ENCODE measurements at places on chromosomes 7 and 10.

DNA sequence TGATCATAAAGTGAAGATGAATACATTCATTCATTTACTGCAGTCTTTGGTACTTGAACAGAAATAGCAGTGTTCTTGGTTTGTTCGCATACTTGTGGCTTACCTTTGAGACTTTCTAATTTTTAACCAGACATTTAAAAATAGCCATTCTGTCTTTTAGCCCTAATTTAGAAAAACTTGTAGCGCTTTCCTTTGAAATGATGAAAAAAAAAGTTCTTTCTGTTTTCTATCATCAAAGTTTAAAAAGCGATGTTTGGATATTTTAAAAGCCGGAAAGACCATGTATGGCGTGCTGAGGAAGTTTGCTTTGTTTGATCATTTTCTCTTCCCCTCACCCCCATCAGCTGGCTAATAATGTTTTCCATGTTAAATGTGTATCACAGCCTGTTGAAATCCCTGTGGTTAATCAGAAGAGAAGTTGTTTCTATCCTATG lies 116.3 kb downstream of the CUX1 start:
- DNase-seq: no peak

- DNase-seq: no peak
These were observed 19.8 kb downstream of the LSMEM1 start for GRCh38 chr7:112500619-112501018.

DNA sequence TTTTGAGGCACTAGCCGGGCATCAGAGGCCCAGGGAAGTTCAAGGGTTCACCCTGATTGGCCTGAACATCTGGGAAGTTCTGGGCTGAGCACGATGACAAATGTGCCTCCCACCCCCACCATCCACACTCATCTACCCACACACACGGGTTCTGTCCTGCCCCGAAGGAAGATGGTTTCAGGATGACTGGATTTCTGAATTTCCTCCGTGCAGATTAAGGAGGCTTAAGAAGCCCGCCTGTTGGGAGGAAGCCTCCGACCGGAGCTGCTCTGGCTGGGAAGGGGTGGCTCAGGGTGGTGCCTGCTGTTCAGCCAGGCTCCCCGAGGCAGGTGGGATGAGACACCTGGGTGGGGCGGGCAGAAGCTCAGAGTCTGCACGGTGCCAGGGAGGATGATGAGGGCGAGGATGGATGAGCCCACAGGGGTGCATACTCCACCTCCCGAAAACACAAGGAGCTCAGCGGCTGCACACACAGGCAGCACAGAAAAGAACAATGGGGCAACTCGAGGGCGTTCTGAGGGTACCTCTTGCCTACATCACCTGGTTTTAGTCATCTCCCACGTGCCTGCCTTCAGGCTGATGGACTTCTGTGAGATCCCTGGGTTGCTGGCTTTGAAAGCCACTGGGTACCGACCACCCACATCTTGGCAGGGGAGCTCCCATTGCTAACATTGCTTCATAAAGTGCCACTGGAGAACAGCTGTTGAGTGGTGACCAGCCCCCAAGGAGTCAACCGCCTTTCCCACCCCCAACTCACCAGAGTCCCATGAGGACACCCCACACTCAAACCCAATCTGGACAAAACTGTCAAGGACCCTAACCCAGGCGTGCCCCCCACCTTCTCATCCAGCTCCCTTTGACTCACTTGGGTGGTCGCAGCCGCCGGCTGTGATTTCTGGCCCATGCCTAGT lies 41.2 kb downstream of the CALML3 start:
- no peak for DNase-seq

DNA sequence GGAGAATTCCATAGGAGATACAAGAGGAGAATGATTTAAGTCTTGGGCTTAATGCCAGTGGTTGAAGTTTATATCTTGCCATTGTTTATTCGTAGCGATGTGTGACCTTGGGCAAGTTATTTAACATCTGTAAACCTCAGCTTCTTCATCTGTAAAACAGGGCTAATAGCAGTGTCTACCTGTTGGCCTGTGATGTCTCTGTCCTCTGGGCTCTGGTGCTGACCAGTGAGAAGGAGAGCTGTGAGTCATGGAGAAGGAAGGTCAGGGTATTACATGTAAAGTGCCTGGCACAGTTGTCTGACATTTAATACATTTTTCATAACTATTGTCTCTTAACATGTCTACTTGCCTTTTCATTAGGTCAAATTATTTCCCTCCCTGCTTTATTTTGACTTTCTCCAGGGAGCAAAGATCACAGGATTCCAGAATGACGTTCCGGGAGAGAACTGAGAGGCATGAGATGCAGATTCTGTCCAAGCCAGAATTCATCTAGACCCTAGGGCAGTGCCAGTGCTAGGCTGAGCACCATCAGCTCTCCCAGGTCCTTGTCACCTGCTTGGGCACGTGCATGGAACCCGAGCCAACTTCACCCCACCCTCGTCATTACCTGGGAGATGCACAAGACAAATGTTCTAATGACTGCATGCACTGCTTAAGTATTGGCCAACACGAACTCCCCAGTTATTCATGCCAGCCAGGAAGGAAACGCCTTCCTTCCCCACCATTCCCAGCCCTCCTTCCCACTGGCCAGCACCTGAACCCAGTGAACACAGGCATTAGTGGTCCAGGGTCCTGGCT lies 187.9 kb downstream of the DPY19L1 start:
- no peak for DNase-seq

DNA sequence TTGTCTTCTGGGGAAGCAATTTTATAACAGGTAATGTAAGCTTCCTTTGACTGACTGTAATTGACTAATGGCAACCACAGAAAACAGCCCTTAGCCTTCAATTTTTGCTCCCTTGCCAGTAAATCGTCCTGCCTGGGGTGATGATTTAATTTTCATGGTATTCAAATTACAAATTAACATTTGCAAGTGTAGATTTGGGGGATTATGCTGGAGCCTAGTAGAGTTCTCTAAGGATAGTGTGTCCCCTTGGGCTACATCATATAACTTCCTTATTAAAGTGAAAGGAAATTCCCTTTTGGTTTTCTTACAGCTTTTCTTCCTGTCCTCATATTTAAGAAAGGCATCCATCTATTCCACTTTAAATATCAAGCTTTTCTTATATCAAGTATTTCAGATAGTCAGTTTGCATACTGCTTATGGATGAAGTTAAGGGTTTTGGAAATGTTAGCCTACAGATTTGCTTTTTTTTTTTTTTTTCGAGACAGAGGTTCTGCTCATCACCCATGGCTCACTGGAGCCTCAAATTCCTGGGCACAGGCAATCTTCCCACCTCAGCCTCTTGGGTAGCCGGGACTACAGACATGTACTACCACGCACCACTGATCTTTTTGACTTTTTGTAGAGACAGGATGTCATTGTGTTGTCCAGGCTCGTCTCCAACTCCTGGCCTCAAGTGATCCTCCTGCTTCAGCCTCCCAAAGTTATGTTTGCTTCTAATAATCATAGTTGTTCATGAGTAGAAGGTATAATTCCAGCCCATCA lies 35.9 kb upstream of the HDAC9 start:
- DNase-seq: no peak

DNA sequence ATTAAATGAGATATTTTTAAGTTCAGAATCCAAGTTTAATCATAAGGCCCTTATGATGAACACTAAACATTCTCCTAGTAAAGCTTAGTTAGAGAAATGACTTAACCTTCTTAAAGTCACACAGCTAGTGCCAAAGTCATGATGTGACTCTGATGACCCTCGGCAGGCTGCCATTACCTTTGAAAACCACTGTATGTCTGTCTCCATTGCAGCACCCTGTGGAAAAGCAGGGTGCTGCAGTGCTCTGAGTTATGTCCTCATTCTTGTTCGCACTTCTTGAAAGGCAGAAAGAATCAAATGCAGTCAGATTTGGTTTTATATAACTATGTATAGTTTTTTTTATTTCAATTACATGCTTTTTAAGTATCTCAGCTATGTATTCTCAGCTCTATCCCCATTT lies 105.0 kb downstream of the PHTF2 start:
- no peak for DNase-seq

GRCh38 chr10:128804411-128804810 lies 662.6 kb upstream of the MGMT start:
- no peak for DNase-seq

DNA sequence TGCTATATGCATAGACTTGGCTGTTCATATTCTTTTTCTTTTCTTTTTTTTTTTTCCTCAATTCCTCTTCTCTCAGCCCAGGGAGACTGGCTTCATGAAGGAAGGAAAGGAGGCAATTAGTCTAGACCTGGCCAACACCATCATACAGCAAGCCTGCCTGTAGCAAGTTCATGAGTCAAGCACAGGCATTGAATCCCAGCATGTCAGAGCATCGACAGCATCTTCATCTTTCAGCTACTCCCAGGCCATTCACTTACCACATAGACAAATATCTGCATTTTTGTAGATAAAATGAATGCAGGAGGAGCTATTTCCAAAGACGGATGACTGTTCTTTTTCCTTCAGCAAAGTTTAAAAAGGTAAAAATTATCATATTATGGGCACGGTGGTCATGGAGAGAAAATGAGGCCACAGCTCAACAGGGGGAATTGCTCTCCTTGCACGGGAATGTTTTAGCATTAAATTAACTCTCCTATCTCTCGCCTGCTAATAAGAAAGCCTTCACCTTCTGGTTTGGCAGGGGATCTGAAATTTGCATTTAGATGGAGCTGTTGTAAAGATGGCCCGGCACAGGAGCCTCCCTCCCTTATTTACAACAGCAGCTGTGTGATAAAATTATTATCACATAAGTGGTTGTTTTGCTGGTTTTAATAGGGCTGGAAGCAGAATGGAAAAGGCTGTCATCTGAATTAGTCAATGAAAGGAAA lies 626.5 kb upstream of the AUTS2 start:
- DNase-seq: no peak

- peak; percentile 81 for DNase-seq
These were observed at the start of gene SNX10 for GRCh38 chr7:26291699-26292538. TSS of gene SNX10 (plus strand) at chr7:26291862. CDS start at chr7:26346443, 54,581 bp downstream.

DNA sequence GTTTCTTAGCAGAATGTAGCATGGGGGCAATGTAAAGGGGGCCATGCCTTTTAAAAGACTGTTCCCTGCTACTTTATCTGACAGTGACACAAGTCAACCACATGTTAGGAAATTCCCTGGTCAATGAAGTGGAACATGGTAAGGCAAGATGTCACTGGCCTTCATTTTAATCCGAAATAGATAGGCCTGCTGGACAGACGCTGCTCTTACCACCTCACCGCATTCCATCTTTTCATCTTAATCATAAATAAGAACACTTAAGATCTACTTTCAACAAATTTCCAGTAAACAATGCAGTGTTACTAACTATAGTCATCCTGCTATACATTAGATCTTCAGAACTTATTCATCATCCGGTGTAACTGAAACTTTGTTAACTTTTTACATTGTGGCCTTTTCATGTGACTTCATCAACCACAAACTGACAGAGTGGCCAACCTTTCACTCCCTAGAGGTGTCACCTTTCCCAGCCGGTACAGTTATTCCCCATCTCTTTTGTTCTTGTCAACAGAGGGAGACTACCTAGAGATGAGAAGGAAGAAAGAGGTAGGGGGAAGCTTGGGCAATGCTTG lies 15.6 kb downstream of the ASB4 start:
- no peak for DNase-seq

- no peak for DNase-seq
These were observed at the start of gene BMPR1A for GRCh38 chr10:86756511-86757112. TSS of gene BMPR1A (plus strand) at chr10:86756619. CDS start at chr10:86876019, 119,400 bp downstream.

- peak; percentile 63 for DNase-seq
These were observed 120.8 kb upstream of the PCBD1 start for GRCh38 chr10:71009126-71009525.

GRCh38 chr7:95209276-95209675 lies 115.1 kb downstream of the PON1 start:
- no peak for DNase-seq
